ENCODE measurements at places on chromosomes 3 and 15.

GRCh38 chr3:179229177-179229576 is 21.7 kb downstream of the KCNMB3 start:
- no peak for DNase-seq

DNA sequence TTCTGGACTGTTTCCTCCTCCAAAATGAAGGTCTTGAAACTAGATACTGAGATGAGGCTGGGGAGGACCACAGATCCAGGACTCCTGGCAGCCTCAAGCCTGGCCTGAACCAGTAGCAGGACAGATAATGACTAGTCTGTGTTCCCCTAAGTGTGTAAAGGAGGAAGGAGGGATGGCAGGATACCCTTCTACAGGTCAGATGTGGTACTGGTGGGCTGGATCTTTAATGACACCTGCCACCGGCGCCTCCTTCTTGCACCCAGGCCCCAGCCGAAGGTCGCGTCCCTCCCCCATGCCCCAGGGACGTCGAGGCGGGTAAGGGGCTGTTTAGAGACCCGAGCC is 556 bp downstream of the USP19 start:
- DNase-seq: no peak

DNA sequence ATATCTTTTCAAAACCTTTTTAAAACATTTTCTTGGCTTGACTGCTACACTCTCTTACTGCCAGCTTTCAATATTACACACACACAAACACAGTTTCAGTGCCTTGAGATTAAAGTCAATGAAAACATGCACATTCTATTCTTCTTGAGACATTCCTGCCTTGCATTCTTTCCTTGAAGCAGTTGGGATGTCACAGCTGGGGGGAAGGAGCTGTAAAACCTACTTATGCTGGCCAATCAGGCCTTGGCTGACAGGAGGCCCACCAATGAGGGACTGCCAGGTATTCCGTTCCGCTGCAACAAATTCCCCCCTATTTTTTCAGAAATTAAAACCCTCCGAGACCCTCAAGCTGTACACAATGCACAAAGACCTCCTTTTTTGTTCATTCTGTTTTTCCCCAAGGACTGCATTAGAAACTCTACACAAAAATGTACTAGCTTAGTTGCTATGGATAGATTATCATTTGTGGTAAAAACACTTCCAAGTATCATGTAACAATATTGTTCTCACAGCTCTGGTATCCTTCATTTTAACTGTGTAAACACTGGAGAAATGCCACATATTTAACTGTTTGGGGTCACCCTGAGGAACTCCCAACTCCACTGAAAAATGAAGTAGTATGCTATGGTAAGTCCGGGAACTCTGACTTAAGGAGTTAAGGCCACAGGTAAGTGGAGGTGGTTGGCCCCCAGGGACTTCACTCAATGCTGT is 18.5 kb downstream of the FSTL1 start:
- DNase-seq: no peak

GRCh38 chr3:13705051-13705450 is 156.1 kb downstream of the FBLN2 start:
- DNase-seq: no peak

DNA sequence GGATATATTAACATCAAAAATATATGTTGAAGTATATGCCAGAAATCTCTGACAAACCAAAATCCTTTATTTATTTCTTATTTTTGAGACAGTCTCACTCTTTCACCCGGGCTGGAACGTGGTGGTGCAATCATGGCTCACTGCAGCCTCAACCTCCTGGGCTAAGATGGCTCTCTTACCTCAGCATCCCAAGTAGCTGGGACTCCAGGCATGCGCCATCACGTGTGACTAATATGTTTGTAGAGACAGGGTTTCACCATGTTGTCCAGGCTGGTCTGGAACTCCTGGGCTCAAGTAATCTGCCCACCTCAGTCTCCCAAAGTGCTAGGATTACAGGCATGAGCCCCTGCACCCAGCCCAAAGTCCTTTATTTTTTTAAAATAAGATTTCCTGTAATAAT is 11.9 kb downstream of the FAIM start:
- no peak for DNase-seq

GRCh38 chr15:77358545-77359240 is 61.2 kb downstream of the PEAK1 start:
- no peak for DNase-seq

GRCh38 chr3:152737021-152737908 is 97.7 kb upstream of the P2RY1 start:
- no peak for DNase-seq

- DNase-seq: no peak
Observed at GRCh38 chr15:40075298-40076044, 33.2 kb downstream of the BMF start.

- no peak for DNase-seq
Observed at GRCh38 chr3:150096700-150097587, 126.2 kb upstream of the PFN2 start.

DNA sequence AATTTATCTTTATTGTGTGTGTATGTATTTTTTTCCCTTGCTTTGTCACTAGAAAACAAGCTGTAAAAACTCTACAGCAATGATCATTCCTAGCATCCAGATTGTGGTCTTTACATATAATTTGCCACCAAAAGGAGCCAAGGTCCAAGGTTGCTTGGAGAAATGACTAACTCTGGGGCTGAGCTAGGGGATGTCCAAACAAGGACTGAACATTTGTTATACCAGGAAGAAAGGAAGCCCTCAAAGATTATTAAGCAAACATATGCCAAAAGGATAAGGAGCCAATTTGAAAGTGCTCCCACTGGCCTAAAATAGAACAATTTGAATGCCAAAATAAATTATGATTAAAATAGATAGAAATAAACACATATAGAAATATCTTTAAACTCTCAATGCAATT is 293.3 kb downstream of the ZIC1 start:
- no peak for DNase-seq

DNA sequence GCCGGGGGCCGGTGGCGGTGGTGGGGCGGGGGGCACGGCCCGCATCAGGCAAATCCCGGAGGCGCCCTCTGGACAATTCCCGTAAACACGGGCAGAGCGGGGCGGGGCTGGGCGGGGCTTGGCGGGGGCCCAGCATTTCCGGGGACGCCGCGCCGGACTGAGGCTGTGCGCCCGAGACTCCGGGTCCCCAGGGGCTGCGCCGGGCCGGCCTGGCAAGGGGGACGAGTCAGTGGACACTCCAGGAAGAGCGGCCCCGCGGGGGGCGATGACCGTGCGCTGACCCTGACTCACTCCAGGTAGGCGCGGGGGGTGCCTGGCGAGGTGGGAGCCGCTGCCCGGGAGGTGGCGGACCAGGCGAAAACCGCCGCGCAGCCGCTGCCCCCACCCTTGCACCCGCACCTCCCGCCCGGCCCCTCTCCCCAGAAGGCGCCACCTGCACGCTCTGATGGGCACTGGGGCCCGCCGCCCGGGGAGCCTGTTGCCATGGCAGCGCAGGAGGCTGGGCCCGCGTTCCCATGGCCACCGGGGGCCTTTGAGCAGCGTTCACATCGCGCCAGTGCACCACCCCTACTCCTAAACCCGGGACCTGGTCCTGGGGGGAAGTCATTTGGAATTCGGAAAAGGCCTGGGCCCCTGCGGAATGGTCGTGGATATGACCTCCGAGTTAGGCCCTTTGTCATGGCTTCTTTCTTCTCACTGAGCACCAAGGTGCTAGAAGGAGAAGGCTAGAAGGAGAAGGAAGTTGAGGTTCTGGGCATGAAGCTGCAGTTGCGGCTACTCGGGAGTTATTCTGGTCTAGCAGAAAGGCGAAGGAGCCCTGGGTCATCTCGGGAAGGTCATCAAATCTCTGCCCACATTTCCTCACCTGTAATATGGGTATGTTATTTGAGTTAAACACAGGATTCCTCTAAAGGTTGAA is 16.1 kb upstream of the SEMA4B start:
- DNase-seq: no peak

- no peak for DNase-seq
Observed at GRCh38 chr15:73617913-73618312, 15.3 kb downstream of the NPTN start.

DNA sequence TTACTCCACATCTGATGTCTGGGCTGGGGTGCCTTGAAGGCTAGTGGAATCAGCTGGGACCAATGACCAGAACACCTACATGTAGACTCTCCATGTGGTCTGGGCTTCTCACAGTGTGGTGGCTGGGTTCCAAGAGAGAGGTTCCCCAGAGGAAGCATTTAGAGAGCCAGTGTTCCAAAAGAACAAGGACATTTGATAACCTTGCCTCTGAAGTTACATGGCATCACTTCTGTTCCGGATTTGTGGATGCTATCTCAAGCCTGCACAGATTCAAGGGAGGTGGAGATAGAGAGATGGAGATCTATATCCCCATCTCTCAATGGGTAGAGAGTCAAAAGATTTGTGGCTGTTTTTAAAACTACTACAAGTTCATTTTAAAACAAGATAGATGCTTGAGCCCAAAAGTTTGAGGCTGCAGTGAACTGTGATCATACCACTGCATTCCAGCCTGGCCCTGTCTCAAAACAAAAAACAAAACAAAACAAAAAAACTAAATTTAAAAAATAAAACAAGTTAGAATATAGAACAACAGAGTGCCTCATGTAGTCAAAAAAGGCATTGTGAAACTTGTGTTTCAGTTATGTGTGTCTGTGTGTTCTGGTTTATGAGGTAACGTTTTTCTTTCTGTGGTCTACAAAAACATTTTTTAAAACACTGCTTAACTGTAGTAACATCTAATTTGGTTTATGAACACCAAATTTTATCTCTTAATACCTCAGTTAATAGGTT is 44.8 kb downstream of the PDE8A start:
- DNase-seq: no peak

DNA sequence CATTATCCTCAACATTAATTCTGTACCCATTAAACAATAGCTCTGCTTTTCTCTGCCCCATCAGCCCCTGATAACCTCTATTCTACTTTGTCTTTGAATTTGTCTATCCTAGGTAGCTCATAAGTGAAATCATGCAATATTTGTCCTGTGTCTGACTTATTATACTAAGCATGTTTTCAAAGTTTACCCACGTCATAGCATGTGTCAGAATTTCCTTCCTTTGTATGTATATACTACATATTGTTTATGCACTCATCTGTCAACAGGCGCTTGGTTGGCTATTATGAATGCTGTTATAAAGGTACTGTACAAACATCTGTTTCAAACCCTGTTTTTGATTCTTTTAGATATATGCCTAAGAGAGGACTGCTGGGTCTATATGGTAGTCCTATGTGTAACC is 18.2 kb downstream of the CSNK1G1 start:
- no peak for DNase-seq

DNA sequence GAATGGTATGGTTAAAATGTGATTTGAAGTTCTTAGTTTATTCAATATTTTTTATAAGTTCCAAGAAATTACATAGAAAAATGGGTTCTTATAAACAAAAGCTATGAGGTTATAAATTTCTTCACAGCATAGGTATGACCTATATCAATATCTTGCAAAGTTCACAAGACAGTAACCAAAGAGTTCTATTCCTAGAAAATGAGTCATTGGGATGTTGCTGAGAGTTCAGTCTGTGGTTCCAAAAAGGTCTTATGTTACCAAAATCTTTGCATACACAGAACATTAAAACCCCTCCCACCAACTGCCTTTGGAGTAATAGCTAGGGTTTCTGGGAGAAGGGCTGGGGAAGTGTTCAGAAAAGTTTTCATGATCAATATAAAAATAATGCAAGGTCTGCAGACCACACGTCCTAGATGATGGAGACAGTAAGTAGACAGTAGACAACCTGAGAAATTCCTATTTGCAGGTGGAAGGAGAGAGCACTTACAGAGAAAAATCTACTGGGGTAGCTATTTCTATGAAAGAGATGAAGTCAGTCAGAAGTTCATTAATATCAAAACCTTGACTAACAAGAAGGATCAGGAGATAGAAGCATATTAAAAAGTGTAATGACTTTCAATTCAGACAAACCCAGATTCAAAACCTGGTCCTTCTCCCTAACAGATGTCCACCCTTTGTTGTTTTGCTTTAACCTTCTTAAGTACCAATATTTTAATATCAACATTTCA is 279.3 kb downstream of the KCNH8 start:
- no peak for DNase-seq

GRCh38 chr3:34360713-34361112 is 562.3 kb downstream of the PDCD6IP start:
- no peak for DNase-seq

DNA sequence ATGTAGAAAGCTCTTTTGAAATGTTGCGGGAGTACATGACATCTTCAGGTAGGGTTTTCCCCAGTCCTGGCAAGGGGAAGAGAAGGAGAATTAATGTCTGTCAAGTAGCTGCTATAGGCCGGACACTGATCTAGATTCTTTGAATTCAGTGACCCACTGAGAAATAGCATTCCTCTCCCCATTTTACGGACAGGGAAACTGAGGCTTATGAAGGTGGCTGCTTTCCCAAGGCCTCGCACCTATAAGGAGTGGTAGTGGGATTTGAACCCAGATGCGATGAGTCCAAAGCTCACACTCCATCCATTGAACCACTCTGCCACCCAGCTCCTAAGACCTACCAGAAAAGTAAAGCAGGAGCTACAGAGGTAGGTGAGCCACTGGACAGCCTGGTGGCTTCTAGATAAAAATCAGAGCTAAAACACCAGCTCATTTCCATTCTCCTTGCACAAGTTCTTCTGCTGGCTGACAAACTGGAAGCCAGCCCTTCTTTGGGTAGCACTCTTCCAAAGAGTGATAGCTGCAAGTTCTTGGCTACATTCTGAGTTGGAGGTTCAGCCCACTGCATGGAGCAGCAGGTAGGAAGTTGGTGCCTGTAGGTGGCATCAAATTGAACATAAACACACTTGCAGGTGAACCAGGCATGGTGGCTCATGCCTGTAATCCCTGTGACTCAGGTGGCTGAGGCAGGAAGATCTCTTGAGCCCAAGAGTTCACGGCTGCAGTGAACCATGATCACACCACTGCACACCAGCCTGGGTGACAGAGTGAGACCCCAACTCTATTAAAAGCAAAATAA is 22.0 kb downstream of the ZNF710 start:
- no peak for DNase-seq

- no peak for DNase-seq
Observed at GRCh38 chr3:72171946-72172345, 387.0 kb upstream of the PROK2 start.
